Left ventricle myocardium inferior (tissue), 1 donor: ENCODE measurements at places on chromosomes 7 and 10. TPM values are rescaled to one million over a fixed set of nuclear protein-coding genes. Genes with fewer than 3 reads are reported as not detected.
A peak's percentile ranks its signal among the peaks of the same experiment; 100 is the strongest.

DENND2A gene
- 10.8 TPM for total RNA-seq

LRRN3 gene
- 7.4 TPM for total RNA-seq

PIP gene
- not detected for total RNA-seq

COX15 gene
- total RNA-seq: 39.6 TPM

SLC29A4 gene
- 3.7 TPM for total RNA-seq

MGAM2 gene
- total RNA-seq: not detected

DNA sequence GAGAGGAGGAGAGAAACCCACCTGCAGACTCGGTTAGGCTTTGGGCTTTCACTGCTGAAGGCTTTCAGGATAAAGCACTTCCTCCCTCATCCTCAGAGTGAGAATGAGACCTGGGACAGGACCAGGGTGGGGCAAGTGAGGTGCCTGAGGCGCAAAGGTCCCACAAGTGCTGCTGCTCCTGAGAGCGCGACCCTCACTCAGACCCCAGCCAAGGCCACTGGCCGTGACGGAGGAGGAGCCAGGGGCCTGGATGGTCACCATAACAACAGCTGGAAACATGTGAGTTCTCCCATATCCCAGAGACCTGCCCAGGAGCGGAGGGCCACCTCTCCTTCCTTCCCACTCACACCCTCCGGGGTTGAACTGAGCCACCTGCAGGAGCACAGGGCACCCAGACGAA is 46.9 kb upstream of the MKRN1 start:
- H3K27ac ChIP-seq: no peak overlapping the region
- H3K36me3 ChIP-seq: peaks cover 51% of the 10 kb centered on the region
- H3K4me1 ChIP-seq: peaks cover 5% of the 10 kb centered on the region
- H3K4me3 ChIP-seq: no peak overlapping the region
- H3K27me3 ChIP-seq: no peaks in the 10 kb centered on the region
- no peak for DNase-seq

GRCh38 chr10:130570074-130570473 is 433.9 kb downstream of the GLRX3 start:
- no peak overlapping the region for H3K27ac ChIP-seq
- H3K4me3 ChIP-seq: no peak overlapping the region
- no peak for DNase-seq
- H3K27me3 ChIP-seq: peaks cover 48% of the 10 kb centered on the region

GRCh38 chr7:74006032-74006431 is 21.9 kb upstream of the ELN start:
- H3K36me3 ChIP-seq: no peaks in the 10 kb centered on the region
- no peak for DNase-seq
- H3K4me3 ChIP-seq: no peak overlapping the region
- H3K27ac ChIP-seq: peak overlapping the region; percentile 47
- peaks cover 28% of the 10 kb centered on the region for H3K4me1 ChIP-seq

DNA sequence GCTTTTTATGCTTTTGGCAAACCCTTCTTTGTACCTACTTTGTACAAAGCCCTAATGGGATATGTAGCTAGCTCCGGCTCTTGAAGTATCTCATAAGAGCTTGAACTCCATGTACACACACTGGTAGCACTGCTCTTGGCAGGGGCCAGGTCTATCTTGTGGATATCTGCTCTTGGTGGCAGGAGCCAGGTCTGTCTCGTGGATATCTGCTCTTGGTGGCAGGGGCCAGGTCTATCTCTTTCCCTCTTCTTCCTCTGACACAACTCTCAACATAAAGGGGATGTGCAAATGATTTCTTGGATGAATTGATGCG is 91.9 kb downstream of the WNT2 start:
- peaks cover 7% of the 10 kb centered on the region for H3K36me3 ChIP-seq
- no peak overlapping the region for H3K4me3 ChIP-seq
- H3K4me1 ChIP-seq: no peaks in the 10 kb centered on the region
- H3K27ac ChIP-seq: no peak overlapping the region
- no peaks in the 10 kb centered on the region for H3K27me3 ChIP-seq
- no peak for DNase-seq

GRCh38 chr10:117746541-117747448 is 204.2 kb downstream of the EMX2 start:
- no peak for DNase-seq
- H3K36me3 ChIP-seq: no peaks in the 10 kb centered on the region
- no peak overlapping the region for H3K27ac ChIP-seq
- peaks cover 55% of the 10 kb centered on the region for H3K27me3 ChIP-seq
- H3K4me3 ChIP-seq: no peak overlapping the region

- no peaks in the 10 kb centered on the region for H3K36me3 ChIP-seq
- H3K27me3 ChIP-seq: peaks cover 5% of the 10 kb centered on the region
- H3K4me1 ChIP-seq: no peaks in the 10 kb centered on the region
- no peak overlapping the region for H3K4me3 ChIP-seq
- DNase-seq: no peak
- no peak overlapping the region for H3K27ac ChIP-seq
Measured at GRCh38 chr10:49746626-49747302, 15.4 kb downstream of the OGDHL start.

DNA sequence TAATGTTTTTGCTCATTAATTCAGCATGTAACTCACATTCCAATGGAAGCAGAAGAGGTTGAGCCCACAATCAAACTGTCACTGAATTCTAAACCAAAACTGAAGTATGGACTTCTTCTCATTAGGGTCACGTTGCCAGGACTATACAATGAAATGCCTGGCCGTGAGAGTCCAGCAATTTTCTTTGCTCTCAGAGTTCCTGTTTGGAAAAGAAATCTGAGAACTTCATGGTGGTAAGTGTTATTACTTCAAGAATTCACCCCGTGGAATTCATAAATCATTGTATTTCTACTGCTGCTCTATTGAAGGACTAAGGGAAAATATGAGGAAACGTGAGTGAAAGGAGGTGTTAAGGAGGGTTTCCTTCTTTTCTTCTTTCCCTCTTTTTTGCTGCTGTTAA is 441.8 kb upstream of the AKR1E2 start:
- H3K27me3 ChIP-seq: no peaks in the 10 kb centered on the region
- no peak overlapping the region for H3K27ac ChIP-seq
- DNase-seq: no peak
- H3K36me3 ChIP-seq: no peaks in the 10 kb centered on the region
- H3K4me1 ChIP-seq: peaks cover 14% of the 10 kb centered on the region

GRCh38 chr7:151012031-151012692 is 12.1 kb downstream of the ATG9B start:
- peaks cover 29% of the 10 kb centered on the region for H3K27me3 ChIP-seq
- H3K4me3 ChIP-seq: no peak overlapping the region
- no peaks in the 10 kb centered on the region for H3K36me3 ChIP-seq

DNA sequence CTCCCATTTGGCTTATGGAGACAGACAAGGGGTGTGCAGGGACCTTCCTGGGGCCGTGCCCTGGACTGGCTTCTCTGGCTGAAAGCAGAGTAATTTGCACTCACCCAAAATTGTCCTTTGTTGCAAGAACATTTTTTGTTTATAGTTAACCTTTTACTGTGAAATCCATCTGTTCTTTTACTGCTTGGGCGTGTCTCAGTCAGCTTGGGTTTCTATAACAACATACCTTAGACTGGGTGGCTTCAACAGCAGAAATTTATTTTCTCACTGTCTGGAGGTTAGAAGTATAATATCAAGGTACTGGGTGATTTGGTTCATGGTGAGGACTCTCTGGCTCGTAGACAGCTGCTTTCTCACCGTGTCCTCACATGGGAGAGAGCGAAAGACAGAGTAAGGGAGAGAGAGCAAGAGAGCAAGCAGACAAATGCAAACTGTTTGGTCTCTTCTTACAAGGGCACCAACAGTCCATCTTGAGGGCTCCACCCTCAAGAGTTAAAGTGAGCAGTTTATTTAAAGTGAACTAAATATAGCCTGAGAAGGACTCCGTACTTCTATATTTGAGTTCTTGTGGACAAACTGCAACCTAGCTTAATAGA is 131.0 kb upstream of the NPY start:
- H3K27ac ChIP-seq: no peak overlapping the region
- no peak for DNase-seq
- H3K4me3 ChIP-seq: no peak overlapping the region
- H3K36me3 ChIP-seq: no peaks in the 10 kb centered on the region
- no peaks in the 10 kb centered on the region for H3K4me1 ChIP-seq

- peak within 1 kb of the TSS; percentile 88 for H3K27ac ChIP-seq
- peaks cover 7% of the 10 kb centered on the region for H3K4me1 ChIP-seq
- peak within 1 kb of the TSS; percentile 69 for H3K4me3 ChIP-seq
- peaks cover 18% of the 10 kb centered on the region for H3K36me3 ChIP-seq
- DNase-seq: peak; percentile 58
Measured at GRCh38 chr10:90920986-90921666, at the start of gene ANKRD1. Gene ANKRD1, minus strand, starts transcription at chr10:90921087. Its CDS starts 60 bp downstream, at chr10:90921027.

DNA sequence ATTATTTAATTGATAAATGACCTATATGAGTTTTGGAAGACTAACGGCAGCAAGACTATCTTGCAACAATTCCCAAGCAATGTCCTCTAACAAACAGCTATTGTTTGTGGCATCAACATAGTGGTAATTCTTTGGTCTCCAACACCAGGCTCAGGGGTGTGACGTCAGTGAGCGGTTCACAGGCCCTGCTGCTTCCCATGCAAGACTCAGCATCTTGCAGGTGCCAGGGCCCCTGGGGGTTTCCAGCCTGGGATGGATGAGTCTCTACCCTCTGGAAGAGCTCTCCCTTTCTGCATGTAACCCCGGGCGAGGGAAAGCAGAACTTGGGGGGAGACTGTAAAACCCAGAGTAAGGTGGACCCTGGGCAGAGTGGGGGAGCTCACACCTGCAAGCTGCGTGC is 164.7 kb downstream of the ACTR3B start:
- no peaks in the 10 kb centered on the region for H3K36me3 ChIP-seq
- peaks cover 72% of the 10 kb centered on the region for H3K27me3 ChIP-seq
